ENCODE measurements at places on chromosomes 7 and 10.

DNA sequence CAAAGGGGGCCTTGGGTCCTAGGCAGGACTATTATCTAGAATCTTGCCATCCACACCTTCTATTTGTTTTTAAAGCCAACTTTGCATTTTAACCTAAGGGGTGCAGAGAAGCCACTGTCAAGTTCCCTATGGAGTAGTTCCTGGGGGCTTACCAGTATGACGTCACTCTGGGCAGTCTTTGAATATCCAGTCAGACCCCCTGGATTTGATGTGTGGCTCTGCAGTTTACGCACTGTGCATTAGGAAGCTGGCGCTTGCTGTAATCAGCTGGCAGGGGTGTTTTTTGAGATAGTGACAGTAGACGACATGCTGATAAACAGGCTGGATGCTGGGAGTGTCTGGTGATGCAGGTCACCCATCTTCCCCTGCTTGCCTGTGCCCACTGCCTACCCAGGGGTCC is 892.7 kb upstream of the ZNF722 start:
- DNase-seq, result no peak

DNA sequence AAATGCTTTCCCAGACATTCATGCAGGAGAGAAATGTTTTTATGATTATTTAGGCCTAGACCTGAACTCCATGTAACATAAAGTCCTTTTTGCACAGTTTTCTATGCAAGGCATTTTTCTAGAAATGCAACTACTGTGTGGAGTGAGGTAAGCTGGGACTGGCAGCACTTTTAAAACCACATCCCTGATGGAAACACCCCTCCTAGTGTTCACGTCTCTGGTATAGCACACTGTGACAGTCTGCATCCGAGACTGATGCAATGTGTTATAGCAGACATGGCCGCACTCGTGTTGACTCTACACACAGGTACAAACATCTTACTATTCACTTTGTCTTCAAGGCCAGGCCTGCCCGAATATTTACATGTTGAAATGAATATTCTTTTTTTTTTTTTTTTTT is 19.3 kb upstream of the ERCC6 start:
- no peak for DNase-seq

DNA sequence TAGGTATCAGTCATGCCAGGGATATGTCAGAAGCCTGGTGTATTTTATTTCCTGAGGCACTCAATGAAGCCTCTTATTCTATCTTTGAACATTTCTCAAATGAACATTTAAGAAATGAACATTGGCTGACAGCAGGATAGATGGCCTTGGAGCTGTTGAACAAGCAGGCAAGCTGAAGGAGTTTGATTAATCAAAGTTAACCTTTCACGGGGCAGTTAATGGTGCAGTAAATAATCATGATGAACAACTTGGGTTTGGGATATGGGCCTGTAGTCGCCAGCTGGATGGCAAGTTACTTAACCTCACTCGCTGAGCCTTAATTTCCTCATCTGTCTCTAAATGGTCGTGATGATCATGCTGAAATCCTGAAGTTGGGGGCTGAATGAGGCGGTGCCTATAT is 333.0 kb downstream of the SFMBT2 start:
- no peak for DNase-seq

- no peak for DNase-seq
Measured at GRCh38 chr7:3404501-3404900, 103.4 kb downstream of the SDK1 start.

DNA sequence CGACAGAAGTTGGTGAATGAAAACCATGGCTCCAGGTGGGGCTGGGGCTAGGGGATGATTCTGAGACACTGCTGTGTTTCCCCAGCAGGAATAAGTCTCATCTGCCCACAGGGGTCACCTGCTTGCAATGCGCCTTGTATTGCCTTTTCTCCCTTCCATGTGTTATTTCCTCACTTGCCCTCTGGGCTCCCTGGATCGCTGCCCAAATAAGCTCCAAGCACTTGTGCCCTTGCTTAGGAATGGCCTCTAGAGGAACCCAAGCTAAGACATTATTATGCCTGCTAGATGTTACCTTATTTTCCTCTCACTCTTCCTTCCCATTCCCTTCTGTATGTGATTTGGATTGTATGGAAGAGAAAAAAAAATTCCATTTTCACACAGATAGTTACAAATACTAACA is 24.8 kb upstream of the PLPP4 start:
- no peak for DNase-seq

GRCh38 chr7:104005197-104005596 is 15.7 kb upstream of the RELN start:
- no peak for DNase-seq

GRCh38 chr7:21041666-21042065 is 255.0 kb upstream of the SP8 start:
- no peak for DNase-seq

- no peak for DNase-seq
Measured at GRCh38 chr7:15308821-15309220, 253.0 kb downstream of the AGMO start.

DNA sequence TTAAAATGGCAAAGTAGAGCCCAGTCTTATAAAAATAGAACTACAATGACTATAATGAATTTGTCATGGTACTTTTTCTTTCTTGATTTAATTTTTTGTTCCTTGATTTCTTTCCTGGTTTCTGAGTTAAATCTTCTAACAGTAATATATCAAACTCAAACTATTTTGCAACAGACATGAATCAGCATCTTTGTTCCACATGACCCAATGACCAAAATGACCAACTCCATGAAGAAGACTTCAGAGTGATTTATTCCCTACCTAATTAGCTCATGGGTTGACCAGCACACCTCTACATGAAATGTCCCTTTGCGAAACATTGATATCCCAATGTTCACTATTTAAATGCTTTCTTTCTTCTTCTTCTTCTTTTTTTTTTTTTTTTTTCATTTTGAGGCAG is 30.9 kb downstream of the NMT2 start:
- no peak for DNase-seq

GRCh38 chr10:26939290-26939961 is 78.7 kb upstream of the ABI1 start:
- no peak for DNase-seq

GRCh38 chr10:28411648-28412047 is 108.8 kb upstream of the MPP7 start:
- no peak for DNase-seq

- DNase-seq, result no peak
Measured at GRCh38 chr7:28155019-28155660, 25.5 kb downstream of the JAZF1 start.

DNA sequence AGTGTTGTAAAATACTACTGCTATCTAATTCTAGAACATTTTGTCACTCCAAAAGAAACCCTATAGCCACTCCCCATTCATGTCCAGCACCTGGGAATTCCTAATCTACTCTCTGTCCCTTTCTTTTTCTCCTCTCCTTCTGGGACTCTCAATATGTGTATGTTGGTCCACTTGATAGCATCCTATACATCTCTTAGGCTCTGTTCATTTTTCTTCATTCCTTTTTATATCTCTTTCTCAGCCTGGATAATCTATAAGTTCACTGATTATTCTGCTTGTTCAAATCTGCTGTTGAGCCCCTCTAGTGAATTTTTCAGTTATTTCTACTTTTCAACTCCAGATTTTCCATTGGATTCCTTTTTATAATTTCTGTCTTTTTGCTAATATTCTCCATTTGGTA is 108.6 kb downstream of the CCDC3 start:
- DNase-seq, result no peak

DNA sequence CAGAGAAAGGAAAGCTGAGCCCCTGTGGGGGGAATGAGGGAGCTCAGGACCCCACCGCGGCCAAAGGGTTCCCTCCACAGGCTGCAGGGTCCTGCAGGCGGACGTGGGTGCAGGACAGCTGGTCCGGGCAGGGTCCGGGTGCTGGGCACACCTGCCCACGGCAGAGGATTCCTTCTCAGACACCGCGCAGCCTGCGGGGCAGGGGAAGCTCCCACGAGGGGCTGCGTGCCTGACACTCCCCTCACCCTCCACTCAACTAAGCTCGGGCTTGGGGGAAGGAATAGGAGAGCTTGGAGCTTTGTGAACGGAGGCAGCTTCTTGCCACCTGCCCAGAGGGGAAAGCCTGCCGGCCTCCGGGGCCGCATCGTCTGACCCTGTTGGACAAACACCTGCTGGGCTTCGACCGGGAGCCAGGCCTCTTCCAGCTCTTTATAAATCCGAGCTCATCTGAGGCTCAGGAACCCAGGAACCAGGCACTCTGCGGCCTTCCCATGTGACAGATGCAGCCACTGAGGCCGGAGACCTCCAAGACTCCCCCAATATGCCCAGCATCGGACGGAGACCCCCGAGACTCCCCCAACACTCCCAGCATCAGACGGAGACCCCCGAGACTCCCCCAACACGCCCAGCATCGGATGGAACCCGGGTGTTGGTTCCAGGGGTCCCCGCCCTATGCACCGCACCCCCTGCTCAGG is 97.3 kb downstream of the PDGFA start:
- no peak for DNase-seq

DNA sequence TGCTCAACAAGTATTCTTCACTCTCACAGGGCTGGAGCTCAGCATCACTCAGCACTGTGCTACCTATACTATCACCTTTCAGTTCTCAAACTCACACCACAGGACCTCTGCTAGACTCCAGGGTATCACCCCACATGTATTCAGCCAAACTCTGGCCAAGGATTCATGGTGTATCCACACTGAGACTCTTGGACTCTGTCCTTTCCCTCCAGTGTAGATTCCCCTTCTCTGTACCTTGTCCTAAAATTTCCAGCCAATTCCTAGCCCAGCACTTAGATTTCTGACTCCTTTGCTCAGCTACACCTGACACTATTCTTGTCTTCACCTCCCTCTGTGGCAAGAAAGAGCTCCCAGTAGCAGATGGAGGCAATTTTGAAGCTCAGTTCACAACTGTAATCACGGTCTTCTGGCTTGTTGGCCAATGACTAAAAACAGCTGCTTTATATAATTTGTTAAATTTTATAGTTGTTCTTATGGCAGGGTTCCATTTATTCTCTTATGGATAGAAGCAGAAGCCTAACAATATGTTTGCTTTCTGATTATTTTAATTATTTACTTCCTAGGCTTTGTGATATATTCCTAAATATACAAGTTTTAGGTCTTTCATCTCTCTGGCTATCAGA is 258.8 kb downstream of the THSD7A start:
- DNase-seq, result no peak

DNA sequence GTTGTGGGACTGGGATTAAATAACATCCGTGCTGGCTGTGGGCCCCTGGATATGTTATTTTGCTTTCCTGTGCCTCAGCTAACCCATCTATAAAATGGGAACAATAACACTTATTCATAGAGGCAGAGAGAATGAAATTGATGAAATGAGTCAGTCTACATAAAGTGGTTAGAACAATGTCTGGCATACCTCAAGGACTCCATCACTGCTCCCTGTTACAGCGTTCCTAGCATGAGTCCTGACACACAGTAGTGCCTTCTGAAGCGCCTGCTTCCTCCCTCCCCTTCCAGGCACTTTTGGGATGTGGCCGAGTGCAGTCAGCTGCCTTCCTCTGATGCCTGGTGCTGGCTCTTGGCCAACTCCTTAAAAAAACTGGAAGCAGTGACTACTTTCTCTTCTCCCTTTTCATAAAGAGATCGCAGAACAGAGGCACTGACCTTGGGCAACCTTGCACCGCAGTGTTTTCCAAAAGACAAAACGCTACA is 108.4 kb upstream of the ZMIZ1 start:
- no peak for DNase-seq

GRCh38 chr7:152504367-152504766 is 68.6 kb upstream of the KMT2C start:
- no peak for DNase-seq

GRCh38 chr10:94351089-94351488 is 11.7 kb downstream of the NOC3L start:
- DNase-seq, result no peak

DNA sequence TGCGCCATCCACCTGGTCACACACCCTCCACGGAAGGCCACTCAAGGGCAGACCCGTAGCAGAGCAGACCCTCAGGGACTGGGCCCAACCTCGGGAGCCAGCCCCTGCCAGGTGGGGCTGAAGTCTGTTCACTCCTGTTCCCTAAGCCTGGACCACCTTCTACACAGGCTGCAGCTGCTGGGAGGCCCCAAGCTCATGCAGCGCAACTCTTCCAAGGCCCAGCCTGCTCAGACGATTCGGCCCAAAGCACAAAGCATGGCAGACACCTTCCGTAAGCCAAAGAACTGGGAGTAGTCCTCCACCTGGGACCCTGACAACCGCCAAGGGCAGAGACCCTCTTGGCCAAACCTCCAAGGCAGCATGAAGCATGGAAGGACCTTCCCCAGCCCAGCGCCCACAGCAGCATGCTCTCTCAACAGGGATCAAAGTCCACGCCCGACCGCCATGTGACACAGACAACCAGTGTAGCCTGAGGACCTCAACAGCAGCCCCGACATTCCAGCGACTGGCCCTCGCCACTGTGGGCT is 11.5 kb downstream of the SHH start:
- no peak for DNase-seq

DNA sequence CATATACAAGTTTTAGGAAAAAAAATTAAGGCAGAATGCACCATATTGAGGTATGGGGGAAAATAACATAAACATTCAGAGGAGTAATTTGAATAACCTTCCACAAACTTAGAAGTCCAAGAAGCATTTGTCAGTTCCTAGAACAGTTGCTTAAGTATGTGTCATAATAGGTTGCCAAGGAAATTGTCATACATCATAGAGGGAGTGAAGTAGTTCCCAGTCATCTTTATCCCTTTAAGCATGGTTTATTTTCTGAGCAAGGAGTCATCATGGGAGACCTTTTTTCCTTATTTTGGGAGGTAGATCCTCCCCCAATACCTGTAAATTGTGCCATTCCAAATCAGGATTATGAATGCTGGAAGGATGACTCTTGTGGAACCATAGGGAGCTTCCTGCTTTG is at the start of gene SSMEM1:
SSMEM1 (plus strand) TSS at position 219 of the 400 bp plus-strand sequence; CDS start at position 270, 51 bp downstream.
- no peak for DNase-seq

DNA sequence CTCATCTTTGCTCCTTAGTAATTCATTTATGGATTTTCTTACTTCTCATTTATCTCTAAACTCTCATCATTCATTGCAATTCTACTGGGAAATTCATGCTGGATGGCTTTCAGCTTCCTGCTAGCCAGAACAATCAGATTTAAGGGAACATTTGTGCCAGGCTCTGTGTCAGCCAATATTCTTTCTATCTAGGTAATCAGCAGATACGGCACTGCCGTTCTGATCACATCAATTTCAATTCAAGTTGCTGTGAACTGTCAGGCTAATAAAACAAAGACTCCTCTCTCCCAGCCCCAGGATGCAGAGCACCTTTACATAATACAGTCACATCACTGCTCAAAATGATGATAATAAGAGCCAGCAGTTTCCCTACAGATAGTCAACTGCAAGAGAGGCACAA is 468.3 kb downstream of the SORCS1 start:
- DNase-seq, result no peak

Data from stimulated activated CD8-positive, alpha-beta memory T cell treated with anti-CD3 and anti-CD28 coated beads, Interleukin-15, amount 100 ng/mL, for 4 hours (primary cell).